Activated CD8-positive, alpha-beta T cell treated with anti-CD3 and anti-CD28 coated beads for 36 hours (primary cell): ENCODE measurements at places on chromosomes 5 and 9. TPM values are rescaled to one million over a fixed set of nuclear protein-coding genes. Genes with fewer than 3 reads are reported as not detected.

GALNT12 gene
- 12.8 TPM for total RNA-seq

LCN6 gene
- not detected for total RNA-seq

WDR38 gene
- total RNA-seq = not detected

ESM1 gene
- 0.20 TPM for total RNA-seq

MLLT3 gene
- 59.1 TPM for total RNA-seq

TTC33 gene
- total RNA-seq = 21.4 TPM

TMED7 gene
- 39.9 TPM for total RNA-seq
